Central memory CD8-positive, alpha-beta T cell (primary cell): ENCODE measurements at places on chromosomes 4 and X.

- DNase-seq, result no peak
Observed at GRCh38 chr4:94525993-94526728, 74.4 kb downstream of the PDLIM5 start.

- no peak for DNase-seq
Observed at GRCh38 chr4:13840502-13841190, 213.1 kb upstream of the BOD1L1 start.

DNA sequence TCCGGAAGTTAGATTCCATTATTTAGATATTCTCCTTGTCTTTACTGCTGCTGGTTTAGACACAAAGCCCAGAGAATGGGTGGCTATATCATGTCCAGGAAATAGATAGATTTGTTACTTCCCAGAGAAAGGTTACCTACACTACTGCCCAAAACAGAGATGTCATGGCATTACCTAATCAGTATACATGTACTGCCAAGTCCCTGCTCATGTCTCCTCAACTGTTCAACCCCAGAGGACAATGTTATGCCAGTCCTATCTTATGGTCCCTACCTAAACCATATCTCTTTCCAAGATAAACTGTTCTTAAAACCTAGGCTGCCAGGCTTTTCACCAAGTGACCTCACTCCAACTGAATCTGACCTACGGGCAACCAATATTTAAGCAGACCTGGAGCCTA is 209.5 kb upstream of the AR start:
- no peak for DNase-seq

- DNase-seq, result no peak
Observed at GRCh38 chr4:57051095-57051494, 59.1 kb downstream of the IGFBP7 start.

DNA sequence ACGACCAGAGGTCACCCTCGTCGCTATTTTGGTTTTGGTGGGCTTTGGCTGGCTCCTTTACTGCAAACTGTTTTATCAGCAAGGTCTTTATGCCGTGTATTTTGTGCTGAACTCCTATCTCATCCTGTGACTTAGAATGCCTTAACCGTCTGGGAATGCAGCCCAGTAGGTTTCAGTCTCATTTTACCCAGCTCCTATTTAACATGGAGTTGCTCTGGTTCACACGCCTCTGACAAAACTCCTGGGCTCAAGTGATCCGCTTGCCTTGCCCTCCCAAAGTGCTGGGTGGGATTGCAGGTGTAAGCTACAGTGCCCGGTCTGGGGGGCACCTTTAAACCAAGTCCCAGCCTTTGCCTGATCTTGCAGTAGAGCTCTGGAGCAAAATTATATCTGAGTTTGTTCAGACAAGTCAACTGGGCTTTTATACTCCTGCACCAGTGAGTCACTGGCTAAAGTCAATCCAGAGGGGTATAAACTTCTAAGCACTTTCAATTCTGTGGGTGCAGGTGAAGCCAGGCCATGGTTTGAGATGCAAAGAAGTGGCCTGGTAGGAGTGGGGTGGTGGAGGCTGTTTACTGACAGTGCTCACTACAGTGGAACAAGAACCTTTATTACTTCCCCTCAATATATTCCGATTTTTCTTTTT is 50.2 kb downstream of the MGST2 start:
- DNase-seq, result no peak

DNA sequence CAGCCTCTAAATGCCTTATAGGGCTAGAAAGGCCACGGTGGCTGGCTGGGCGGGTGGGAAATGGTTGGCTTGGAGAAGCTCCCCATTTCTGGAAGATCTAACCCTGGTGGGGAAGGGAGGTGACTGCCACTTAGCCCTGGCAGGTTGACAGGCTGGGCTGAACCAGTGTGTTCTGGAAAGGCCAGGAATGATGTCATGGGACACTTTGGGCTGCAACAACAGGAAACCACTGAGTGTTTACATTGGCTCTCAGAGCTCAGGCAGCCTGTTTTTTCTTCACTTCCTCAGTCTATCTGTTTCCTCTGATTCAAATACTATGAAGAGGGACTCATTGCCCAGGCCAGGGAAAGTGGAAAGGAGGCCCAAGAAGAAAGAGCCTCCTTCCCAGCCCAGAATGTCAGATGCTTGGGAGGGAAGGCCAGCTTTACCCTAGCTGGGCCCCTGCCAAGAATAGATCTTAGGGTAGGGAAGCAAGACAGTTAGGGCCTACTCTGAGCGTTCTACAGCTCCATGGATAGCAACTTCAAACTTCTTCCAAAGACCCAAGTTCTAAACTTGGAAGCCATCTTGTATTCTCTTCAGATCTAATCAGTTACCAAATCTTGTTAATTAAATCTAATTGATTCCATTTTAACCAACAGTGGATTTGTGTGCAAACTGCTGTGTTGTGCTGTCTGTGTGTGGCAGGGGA is 65.8 kb upstream of the MSN start:
- peak; percentile 19 for DNase-seq

DNA sequence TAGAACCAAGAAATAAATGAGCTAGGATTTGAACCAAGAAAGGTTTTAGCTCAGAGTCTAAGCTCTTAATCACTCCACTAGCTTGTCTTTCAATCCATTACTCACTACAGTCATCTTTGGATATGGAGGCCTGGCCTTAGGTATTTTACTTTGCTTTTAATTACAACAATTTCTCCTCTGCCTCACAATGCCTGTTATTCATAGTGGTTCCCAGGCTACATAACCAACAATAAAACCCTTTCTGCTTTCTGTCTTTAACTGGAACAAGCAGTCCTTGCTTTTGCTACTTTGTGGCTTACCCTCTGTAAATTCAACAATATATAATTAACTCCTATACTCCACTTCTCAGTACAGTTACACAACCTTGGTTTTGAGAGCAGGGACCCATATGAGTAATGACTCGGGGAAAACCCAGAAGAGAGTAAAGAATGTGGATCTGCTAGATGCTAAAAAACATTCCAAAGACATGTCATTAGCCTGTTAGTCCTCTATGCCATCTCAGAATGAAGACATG is 94.7 kb upstream of the NAP1L5 start:
- no peak for DNase-seq

GRCh38 chr4:10020871-10021652 is at the start of gene SLC2A9:
SLC2A9 (minus strand) TSS chr4:10021497; CDS start chr4:10021429, 68 bp downstream.
- no peak for DNase-seq

- DNase-seq, result no peak
Observed at GRCh38 chr4:132276185-132276584, 872.9 kb upstream of the PCDH10 start.

DNA sequence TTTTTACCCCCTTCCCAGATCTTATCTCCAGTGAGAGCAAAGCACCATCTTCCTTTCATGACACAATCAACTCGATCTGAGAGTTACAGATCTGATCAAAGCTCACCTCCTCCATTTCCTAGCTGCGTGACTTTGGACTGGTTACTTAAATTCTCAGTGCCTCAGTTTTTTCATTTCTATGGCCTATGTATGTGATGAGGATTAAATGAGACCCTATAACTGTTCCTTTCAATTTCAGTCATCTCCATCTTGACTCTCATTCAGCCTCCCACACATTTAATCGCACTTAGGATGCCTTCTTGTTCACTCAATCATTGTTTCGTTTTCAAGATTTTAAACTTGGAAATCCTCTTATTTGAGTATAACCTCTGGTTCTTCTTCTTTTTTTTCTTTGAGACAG is 20.1 kb upstream of the CXCR3 start:
- no peak for DNase-seq

DNA sequence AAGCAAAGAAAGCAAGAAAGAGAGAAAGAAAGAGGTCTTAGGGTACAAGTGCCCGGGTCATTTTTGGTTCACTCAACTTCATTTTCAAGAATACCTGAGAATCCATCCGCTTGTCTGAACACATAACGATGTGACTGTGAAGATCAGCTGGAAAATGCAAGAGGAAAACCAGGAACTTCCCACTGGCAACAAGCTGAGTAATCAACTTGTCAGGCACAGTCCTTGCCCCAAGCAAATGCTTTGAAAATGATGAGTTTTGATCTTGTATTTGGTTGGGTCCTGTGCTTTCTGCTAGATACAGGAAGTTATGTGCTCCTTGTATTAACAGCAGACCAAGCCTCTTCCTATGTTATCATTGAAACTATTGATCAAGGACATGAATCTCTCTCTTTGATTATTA is 239.1 kb downstream of the ASMT start:
- no peak for DNase-seq

- DNase-seq, result no peak
Observed at GRCh38 chrX:24646745-24647182, 383 bp downstream of the PCYT1B start.

- peak; percentile 39 for DNase-seq
Observed at GRCh38 chr4:39976141-39976944, 1.4 kb downstream of the PDS5A start.

GRCh38 chr4:106818764-106819163 is 217.3 kb downstream of the DKK2 start:
- DNase-seq, result no peak

- no peak for DNase-seq
Observed at GRCh38 chr4:33160126-33160525, 2440.0 kb downstream of the PCDH7 start.

DNA sequence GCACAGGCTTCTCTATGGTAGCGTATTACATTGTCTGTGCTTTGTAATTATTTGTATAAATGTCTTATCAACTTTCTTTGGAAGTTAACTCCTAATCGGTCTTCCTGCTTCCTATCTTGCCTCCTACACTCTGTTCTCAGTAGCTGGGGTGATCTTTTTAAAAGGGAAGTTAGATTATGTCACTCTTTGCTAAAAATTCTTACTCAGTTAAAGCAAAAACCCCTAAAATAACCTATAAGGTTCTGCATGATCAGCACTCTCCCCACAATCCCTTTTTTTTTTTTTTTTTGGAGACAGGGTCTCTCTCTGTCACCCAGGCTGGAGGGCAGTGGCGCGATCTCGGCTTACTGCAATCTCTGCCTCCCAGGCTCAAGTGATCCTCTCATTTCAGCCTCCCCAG is 2.6 kb upstream of the PRPS1 start:
- no peak for DNase-seq

DNA sequence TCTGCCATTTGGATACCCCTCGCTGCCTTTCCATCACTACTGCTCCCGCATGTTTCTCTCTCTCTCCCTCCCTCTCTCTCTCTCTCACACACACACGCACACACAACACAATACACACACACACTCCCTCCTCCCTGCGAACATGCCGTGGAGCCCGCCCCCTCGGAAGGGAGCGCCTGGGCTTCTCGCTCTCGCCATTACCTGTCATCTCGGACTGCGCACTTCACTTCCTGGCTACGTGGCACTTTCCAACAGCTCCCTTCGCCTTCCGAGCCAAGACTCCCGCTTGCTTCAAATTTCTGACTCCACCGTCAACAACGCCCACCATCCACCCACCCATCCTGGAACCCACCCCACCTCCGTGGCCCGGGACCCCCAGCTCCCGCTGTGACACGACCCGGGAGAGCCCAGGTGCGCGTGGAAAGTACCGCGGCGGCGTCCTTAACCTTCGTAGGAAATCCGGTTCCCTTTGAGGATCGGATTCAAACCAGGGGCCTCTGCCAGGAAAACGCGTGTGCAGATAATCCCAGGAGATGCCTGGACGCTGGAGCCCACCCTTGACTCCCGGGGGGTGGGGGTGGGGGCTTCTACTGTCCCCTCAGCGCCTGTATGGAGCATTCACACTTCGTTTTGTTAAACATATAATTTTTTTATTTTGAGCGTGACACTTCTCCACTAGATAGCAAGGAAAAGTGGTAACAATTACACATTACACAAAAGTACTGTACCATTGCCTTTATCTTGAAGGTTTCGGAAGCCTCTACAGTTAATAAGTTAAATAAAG is 12.5 kb downstream of the ARX start:
- no peak for DNase-seq

- no peak for DNase-seq
Observed at GRCh38 chrX:131746491-131746968, 202.7 kb downstream of the OR13H1 start.

DNA sequence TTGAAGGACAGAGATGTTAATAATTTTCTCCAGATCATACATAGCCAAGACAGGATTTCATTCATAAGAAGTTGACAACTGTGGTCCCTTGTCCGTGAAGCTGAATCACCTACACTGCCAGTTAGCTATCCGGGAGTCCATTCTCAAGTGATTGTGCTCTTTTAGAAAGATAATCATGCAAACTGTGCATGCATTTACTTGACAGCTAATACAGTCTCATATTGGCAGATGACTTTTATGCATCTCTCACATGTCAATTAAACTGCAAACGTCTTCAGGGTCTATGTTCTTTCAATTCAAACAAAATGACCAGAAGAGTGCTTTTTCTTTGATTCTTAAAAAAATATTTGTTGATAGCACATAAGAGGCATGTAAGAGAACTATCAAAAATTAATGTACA is 1572.9 kb downstream of the C4orf33 start:
- DNase-seq, result no peak

GRCh38 chrX:48509619-48510018 is 827 bp downstream of the PORCN start:
- no peak for DNase-seq

- no peak for DNase-seq
Observed at GRCh38 chrX:94435799-94436198, 761.8 kb downstream of the FAM133A start.

- no peak for DNase-seq
Observed at GRCh38 chr4:23368081-23368697, 521.7 kb downstream of the PPARGC1A start.

DNA sequence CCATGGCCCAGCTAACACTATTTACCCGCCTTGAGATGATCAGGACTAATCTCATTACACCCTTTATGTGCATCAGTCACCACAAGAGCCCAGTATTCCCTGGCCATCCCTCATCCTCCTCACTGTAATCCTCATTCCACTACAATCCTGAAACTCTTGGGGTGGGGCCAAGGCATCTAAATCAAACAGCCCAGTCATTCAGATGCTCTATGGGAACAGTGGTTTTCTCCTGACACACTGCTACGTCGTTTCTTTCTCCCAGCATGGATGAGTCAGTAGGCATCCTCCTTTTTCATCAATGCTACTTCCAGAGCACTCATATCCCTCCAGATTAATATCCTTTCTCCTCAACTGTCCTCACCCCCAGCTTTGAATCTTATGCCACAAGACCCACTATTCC is 5.6 kb downstream of the SDAD1 start:
- no peak for DNase-seq

GRCh38 chr4:155143512-155143911 is 64.9 kb upstream of the NPY2R start:
- no peak for DNase-seq

- DNase-seq, result no peak
Observed at GRCh38 chr4:169428376-169428775, 157.6 kb upstream of the SH3RF1 start.
